ENCODE measurements at places on chromosomes 6 and 20.
A peak's percentile ranks its signal among the peaks of the same experiment; 100 is the strongest.

- peak; percentile 81 for DNase-seq
Observed at GRCh38 chr6:75418233-75418632, 75.4 kb downstream of the FILIP1 start.

DNA sequence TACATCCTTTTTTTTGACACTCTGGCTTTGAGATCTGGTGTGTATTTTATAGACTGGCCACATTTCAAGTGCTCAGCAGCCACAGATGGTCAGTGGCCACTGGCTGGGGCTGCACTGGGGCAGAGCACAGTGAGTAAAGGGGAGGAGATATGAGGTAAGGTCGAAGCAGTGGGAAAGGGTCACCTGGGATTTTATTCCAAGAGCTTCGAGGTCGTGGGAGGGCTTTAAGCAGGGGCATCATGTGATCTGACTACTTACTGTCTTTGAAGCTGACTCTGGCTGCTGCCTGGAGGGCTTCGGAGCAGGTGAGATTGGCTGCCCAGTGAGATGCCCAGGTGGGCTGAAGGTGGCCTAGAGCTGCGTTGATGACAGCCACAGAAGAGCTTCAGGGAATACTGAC lies 6.7 kb downstream of the C20orf203 start:
- no peak for DNase-seq

DNA sequence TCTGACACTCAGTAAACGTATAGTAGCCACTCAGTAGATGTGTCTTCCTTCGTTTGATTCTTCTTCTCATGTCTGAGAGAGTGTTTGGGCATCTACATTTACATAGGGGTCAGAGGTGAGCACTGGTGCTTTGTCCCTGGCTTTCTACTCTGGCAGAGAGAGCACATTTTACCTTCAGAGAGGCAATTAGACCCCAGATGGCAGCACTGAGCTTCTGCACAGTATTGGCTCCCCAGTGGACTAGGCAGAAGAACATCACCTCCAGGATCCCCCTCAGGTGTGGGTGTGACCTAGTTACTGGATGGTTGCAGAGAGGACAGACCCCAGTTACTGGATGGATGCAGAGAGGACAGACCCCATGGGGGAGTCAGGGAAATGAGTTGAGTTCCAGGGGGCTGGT lies 327.2 kb downstream of the DHX35 start:
- DNase-seq = peak; percentile 24

DNA sequence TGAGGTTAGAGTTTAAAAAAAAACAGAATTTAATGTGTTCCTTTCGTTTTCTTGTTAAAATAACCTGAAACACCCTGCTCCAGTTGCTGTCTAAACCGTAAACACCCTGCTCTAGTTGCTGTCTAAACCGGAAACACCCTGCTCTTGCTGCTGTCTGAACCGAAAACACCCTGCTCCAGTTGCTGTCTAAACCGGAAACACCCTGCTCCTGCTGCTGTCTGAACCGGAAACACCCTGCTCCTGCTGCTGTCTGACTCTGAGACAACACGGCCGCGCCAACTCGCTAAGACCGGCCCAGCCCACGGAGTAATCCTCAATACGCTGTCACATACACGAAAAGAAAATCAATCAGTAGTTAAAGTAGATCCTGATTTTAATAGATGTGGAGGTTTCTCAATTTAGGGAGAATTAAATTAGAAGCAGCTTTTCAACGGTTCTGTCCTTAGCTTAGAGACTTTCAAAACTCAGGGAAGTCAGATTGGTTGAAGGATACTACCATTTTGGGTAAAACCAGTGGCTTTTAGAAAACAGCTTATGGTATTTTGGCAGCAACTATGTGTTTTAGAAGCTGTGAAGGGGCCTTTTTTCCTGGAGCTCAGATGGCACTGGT lies 98.3 kb downstream of the RAMACL start:
- peak; percentile 27 for DNase-seq

GRCh38 chr6:47109281-47109680 lies 67.1 kb upstream of the ADGRF1 start:
- no peak for DNase-seq

GRCh38 chr6:56040223-56040622 lies 164.8 kb upstream of the BMP5 start:
- peak; percentile 68 for DNase-seq

DNA sequence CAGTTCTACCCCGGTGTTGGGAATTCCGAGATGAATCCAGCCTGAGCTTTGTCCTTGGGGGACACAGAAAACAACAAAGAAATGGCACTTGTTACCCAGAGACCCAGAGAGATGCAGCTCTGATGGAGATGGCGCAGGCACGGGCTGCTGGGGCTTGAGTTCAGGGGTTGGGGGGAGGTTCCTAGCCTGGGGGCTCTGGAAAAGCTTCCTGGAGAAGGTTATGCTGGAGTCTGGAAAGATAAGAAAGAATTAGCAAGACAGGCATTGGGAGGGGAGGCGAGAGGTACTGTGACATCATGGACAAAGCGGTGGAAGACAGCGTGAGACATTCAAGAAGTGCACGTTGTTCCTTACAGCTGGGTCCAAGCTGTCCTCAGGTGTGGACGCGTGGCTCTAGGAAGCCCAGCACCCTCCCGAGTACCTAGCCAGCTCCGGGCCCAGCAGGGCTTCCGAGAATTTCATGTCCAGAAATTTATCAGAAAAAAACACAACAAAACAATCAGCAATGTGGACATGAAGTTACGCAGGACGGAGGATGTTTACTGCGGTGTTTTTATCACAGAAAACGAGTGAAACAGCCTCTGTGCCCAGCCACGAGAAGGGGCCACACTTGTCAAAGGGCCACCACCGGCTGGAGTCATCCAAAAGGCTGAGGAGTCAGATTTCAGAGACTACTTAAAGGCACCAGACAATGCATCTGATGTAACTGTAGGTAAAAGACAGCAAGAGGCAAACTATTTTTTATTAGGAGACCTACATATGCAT lies 39.5 kb downstream of the C20orf203 start:
- DNase-seq = no peak

DNA sequence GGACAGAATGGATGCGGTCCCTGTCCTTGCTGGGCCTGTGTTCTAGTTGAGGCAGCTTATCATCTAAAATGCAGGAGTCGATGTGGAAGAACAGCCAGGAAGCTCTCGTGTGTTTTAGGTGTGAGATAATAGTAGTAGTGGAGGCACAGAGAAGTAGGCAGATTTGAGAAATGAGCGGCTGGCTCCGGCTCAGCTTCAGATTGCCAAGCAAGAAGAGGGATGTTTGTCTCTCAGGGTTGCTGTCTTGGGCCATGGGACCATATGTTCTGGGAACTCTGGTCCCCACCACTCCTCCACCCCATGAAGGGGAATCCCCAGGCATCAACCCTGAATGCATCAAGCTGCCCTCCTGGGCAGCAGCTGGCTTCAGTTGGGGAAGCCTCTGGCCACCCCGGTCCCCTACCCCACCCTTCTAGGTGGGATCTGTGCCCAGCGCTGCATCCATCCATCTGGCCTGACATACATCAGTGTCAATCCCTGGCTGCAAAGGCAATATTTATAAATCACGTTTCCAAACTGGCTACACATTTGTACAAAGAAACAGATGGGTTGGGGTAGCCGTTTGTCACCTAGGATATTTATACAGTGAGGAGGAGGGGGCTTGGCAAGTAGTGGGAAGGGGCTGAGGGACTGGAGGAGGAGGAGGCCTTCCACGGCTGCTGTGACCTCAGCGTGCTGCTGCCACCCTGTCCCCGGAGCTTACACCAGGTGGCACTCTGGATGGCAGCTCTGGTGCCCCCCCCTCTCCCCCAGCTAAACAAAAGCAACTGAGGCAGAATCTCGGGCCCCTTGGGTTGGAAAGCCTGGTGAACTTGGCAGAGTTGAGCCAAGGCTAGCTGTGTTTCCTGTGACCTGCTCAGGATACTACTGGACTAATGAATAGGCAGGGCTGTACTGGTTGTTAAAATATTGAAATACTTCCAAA lies 64.4 kb downstream of the CD40 start:
- no peak for DNase-seq

Data from M059J (cell line).